ENCODE measurements at places on chromosomes 12 and 14. TPM values are rescaled to one million over a fixed set of nuclear protein-coding genes. Genes with fewer than 3 reads are reported as not detected.

ACVRL1 gene
- 61.9 TPM for total RNA-seq

SLCO1B1 gene
- not detected for total RNA-seq

TAPBPL gene
- 62.6 TPM for total RNA-seq

RNASE3 gene
- not detected for total RNA-seq

PTHLH gene
- not detected for total RNA-seq

HOXC6 gene
- not detected for total RNA-seq

MTHFD1 gene
- total RNA-seq, result 26.9 TPM

RHOJ gene
- total RNA-seq, result 19.2 TPM

CPNE6 gene
- total RNA-seq, result not detected

- DNase-seq, result no peak
Measured at GRCh38 chr12:48750769-48751356, 34.4 kb upstream of the CCNT1 start.

DNA sequence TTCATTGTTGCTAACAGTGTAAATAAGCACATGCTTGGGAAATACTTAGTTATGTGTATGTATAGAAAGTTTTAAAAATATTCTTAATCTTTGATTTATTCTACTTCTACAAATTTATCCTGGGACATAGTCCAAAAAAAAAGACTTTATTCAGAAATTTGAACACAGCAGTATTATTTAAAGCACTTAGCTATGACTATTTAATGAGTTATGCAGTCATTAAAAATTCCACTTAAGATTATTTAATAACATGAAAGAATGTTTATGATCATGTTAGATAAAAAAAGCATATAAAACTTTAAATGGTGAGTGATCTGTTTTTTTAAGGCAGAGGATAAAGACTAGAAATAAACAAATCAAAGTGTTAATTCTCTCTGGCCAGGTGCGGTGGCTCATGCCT is 78.3 kb downstream of the BAZ1A start:
- no peak for DNase-seq

DNA sequence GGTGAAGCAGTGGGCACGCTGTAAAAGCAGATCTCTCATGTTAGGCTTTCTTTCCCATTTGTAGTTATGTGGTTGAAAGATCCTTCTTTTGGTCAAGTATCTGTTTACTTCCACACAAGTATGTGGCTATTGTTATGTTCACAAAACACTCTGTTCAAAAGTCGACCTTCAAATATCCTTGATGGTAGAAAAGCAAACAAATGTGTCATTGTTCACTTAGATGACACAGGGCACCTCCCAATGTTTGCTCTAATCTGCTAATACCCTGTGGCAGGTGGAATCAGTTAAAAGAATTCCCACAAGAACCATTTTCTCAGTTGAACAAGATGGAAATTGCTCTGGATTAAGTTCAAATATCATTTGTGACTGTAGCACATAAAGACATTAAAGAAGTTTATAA is 43.6 kb upstream of the NAA30 start:
- no peak for DNase-seq

GRCh38 chr12:50102646-50103309 is 1.0 kb upstream of the GPD1 start:
- no peak for DNase-seq

DNA sequence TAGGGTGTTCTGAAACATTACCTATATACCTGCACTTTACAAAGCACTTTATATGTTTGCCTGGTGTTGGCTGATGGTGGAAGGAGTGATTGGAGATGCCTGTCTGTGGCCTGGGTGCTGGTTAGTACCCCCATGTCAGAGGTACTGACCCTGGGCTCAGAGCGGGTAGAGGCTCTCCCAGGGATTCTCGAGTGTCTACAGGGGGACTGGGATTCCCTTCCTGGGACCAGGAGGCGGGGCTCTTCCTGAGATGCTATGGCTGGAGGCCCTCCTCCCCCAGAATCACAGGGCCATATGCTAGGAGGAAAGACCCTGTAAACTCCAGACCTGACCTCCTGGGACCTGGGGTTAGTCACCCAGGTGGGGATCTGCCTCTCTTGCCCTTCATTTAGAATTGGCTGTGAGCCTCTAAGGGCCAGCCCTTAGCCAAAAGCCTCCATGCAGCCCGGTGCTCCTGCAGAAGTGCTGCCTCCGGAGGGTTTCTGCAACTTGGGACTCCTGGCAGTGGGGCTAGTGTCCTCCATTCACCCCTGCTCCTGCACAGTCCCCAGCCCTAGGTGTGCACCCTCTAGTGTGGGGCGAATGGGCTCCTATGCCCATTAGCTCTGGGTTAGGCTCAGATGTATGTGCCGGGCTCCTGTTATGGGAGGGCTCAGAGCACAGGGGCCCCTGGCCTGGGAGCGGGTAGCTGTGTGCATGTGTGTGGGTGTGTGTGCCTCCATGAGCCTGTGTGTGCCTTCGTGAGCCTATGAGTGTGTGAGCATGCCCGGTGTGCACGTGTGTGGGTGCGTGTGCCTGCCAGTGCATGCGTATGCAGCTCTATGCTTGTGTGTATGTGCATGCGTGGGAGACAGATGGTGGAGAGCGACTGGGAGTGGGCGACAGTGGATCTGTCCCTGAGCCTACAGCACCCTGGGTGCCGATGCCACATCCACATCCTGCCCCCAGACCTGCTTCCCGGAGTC is 36.6 kb downstream of the RTL1 start:
- no peak for DNase-seq

DNA sequence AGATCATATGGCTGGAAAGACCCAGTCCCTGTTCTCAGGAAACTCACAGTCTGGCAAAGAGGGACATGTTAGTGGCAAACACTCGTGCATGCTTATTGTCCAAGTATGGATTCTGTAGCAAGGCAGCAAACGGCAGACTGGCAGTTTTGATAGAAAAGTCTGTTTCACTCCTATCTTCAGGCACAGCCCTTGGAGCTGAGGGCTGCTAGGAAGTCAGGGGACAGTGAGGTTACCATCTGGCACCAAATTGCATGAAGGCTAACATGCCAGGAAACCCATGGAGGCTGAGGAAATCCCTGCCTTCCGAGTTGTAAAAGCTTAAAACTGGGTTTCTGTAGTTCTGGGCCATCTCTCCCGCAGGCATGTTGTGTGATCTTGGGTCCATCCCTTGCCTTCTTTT is 32.9 kb downstream of the CALM1 start:
- DNase-seq, result no peak

DNA sequence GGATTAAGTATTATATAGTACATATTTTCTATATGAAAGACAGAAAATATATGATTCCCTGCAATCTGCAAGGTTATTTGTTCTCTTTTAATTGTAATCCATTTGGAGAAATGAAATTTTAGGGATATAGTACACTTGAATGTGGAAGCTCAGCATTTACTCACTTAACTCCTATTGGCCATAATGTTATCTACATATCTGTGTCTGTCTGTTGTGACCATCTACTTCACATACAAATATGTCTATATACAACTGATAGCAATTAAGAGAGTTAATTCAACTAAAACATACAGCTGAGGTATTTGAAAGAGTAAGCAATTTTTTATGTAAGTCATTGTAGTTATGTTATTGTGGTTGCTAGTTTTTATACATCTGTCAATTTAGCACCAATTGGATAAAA is 12.9 kb downstream of the FOXG1 start:
- DNase-seq, result no peak

- no peak for DNase-seq
Measured at GRCh38 chr14:33642691-33643244, 308.1 kb downstream of the EGLN3 start.

DNA sequence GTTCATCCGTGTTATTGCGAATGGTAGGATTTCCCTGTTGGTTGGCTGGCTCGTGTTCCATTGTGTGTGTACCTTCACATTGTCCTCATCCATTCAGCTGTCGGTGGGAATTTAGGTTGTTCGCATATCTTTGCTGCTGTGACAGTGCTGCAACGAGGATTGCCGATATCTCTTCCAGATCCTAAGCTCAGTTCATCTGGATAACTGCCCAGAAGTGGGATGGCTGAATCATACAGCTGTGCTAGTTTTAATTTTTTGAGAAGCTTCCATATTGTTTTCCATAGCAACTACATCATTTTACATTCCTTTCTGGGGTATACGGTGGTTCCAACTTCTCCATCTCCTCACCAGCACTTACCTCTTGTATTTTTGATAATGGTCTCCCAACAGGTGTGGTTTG is 292.8 kb upstream of the SFSWAP start:
- DNase-seq, result no peak

GRCh38 chr12:6768990-6769389 is 2.8 kb downstream of the PTMS start:
- peak; percentile 80 for DNase-seq

- no peak for DNase-seq
Measured at GRCh38 chr12:32754111-32754510, 1.6 kb downstream of the YARS2 start.

GRCh38 chr12:115473257-115473956 is 789.4 kb upstream of the TBX3 start:
- peak; percentile 41 for DNase-seq

GRCh38 chr12:129211862-129212630 is 358.8 kb downstream of the GLT1D1 start:
- DNase-seq, result no peak

- DNase-seq, result no peak
Measured at GRCh38 chr12:116244474-116245090, 32.9 kb downstream of the MED13L start.

DNA sequence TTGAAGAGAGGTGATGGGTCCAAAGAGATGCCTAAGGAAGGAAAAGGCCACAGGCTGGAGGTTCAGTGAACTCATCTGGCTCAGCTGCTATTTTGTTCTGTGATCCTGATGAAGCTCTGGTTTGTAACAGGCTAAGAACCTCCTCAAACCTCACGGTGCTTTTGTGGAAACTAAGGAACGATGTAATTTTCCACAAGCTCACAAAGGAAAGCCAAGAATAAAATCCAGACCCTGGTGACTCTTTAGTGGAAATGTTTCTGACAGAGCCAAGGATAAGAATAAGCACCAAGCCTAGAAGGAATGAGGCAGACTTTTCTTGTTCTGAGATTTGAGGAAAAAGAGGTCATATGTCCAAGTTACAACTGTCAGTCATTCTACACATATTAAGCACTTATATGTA is 93.6 kb downstream of the SLC24A4 start:
- no peak for DNase-seq

GRCh38 chr12:117105902-117106301 is 6.7 kb upstream of the TESC start:
- no peak for DNase-seq

- no peak for DNase-seq
Measured at GRCh38 chr14:100200311-100200710, 38.6 kb upstream of the YY1 start.

DNA sequence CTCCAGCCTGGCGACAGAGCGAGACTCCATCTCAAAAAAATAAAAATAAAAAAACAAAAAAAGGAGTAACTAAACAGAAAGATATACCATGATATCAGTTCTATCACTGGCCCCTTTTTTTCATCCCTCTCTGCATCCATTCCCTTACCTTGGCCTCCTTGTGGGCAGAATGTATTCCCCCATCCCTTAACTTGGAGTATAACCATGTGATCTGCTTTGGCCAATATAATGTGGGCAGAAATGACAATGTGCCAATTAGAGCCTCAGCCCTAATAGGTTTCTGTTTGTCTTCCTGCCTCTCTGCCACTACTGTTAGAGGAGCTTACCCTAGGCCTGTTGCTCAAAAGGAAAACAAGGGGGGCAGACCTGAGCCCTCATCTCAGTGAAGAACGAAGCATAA is 23.8 kb downstream of the GSC start:
- no peak for DNase-seq

- DNase-seq, result no peak
Measured at GRCh38 chr14:91424813-91425530, 7.4 kb upstream of the CCDC88C start.

GRCh38 chr12:121004253-121004815 is 12.0 kb downstream of the C12orf43 start:
- no peak for DNase-seq

DNA sequence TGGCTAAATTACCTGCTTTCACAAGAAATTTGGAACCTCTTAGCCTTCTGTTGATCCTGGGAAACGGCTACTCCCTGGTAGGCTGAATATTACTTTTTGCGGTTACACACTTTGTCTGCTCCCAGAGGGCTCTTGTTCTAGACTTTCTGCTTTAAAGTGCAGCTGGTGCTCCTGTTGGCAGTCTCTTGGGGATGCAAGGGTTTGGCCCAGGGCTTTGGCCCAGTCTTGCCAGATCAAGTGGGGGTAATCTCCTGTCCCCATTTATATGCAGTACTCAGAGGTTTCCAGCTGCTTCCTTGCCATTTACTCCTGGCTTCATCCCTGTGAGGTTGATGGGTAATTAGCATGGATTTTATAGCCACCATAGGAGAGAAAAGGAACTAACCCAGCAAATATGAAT is 558.2 kb upstream of the MIS18BP1 start:
- DNase-seq, result no peak

- no peak for DNase-seq
Measured at GRCh38 chr14:95119336-95119735, 38.0 kb downstream of the DICER1 start.

- DNase-seq, result peak; percentile 28
Measured at GRCh38 chr12:121578230-121579189, 2.3 kb downstream of the KDM2B start.

GRCh38 chr12:109718390-109718789 is 4.8 kb downstream of the FAM222A start:
- no peak for DNase-seq

DNA sequence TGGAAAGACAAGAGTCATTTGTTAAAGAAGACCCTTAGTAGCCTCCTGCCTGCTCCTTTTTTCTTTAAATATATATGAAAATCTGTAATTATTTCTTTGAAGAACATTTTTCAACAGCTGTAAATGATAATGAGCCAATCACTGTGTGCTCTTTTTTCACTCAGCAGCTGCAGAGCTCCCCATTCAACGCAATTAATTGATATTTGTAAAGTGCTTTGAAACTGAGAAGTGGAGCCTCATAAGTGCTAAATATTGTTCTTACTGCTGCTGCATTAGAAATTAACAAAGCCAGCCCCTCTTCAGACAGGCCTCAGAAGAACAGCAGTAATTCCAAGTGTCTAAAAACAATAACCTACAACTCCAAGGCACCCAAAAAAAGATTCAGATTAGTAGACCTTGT is 224.3 kb downstream of the GXYLT1 start:
- no peak for DNase-seq

DNA sequence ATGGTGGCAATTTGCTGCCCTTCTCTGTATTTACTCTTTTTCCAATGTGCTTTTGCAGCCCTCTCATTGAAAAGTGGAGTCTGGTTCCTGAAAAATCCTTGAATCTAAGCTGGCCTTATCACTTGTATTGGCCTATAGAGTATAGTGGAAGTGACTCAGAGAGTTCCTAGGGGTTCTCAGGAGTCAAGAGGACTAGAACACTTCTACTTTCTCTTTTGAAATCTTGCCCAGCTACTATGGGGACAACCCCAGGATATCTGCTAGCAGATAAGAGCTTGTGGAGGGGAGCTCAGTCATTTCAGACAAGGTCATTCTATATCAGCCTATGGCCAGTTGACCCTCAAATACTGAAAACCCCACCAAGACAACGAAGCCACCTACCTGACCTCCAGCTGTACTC is 26.7 kb upstream of the WSCD2 start:
- no peak for DNase-seq

Data from thyroid gland (tissue), 4 donors.